ENCODE measurements at places on chromosomes 13 and 19. TPM values are rescaled to one million over a fixed set of nuclear protein-coding genes. Genes with fewer than 3 reads are reported as not detected.

GRCh38 chr13:86665842-86666241, 866.6 kb upstream of the SLITRK6 start:
- DNase-seq = no peak

- no peak for DNase-seq
Observed at GRCh38 chr13:34993470-34993869, 51.4 kb downstream of the NBEA start.

DNA sequence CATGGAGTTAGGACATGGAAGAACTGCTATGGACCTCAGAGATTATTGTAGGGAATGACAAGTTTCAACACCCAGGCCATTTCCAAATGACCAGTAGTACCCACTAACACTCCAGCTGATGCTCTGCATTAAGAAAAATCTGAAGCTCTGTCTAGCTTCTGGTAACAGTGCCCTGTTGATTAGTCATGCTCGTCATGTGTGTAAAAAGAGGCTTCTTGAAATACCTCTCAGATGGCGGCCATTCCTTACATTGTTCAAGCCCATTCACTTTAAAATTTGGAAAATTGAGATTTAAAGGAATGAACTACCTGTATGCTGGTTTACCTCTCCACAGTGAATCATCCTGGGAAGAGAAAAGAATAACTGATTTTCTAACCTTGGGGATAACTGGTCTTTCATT, 527.9 kb upstream of the ARGLU1 start:
- no peak for DNase-seq

DNA sequence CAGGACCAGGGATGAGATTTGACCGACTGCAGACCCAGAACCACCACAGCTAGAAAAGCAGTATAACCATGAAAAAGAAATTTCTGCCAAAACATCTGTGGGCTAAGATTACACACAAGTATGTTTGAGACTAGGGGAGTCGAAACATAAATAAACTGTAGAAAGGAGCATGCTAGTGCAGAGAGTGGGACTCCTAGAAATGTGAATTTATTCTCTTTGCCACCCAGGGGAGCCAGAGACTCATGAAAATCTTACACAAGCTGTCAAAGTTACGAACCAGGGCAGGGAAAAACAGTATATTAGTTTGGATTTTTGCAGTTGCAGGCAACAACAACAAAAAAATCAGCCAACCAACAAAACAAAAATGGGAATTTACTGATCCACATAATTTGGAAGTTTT, 12.3 kb upstream of the HSPH1 start:
- DNase-seq = no peak

- no peak for DNase-seq
Observed at GRCh38 chr13:26515721-26516120, 41.8 kb upstream of the WASF3 start.

DNA sequence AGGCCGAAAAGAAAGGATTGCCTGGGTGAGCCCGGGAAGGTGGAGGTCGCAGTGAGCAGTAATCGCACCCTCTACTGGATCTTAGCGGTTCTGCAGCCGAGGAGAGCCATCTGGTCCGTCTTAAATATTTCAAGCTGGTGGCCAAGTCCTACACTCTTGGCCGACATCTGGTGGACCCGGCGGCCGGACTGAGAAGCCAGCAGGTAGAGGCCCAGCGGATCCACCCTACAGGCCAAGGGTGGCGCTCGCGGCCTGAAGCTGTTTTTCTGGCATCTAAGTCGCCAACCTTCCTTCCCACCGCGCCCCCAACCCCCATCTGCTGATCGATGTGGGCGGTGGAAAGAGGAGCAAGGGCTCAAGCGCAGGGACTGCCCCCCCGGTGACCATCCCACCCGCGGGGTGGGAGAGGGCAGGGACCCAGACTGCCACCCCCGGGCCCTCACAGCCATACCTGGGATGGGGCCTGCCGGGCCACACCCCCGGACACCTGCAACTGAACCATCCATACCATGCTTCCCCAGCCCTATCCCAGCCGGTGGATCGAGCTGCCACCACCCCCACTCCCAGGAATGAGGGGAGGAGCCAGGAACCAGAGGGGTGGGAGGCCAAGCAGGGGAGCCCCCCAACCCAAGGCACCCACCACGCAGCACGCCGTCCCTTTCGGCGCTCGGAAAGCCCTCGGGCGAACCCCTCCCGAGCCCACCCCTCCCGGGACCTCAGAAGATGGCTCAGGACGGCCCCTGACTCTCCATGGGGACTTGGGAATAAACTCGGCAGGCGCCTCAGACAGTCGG, 46.3 kb upstream of the ZNF730 start:
- DNase-seq = no peak

DNA sequence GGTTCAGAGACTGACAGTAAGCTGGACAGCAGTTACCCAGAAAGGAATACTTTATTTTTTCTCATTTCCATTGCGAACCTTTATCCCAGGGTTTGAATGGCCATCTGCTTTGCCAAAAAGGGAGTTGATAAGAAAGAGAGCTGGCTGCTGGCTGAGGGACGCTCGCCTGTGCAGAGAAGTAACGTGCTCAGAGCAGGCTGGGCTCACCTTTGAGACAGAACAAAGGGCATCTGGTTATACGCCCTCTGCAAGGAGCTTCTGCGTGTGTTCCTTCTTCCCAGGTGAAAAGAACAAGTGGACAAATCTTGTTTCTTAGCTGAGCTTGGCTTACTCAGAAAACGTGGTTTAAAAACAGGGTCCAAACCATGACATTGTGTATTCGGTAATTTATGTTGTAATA, 47.4 kb downstream of the EFNB2 start:
- DNase-seq = no peak

- no peak for DNase-seq
Observed at GRCh38 chr13:112790735-112791641, 101.2 kb downstream of the ATP11A start.

DNA sequence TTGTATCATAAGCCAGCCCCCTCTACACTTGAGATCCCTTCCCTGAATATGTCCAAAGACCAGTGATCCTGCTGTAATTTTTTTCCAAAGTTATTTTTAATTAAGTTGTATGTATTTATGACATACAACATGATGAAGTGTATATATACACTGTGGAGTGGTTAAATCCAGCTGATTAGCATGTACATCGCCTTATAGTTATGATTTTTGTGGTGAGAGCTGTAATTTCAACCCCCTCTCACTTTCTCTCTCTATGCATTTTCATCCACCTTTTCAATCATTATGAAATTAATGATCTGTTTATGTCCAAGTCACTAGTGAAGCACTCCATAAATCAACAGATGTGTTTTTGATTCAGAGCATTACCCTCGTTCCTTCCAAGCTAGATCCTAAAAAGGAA, 85.3 kb downstream of the KCTD12 start:
- DNase-seq = no peak

- no peak for DNase-seq
Observed at GRCh38 chr19:16587833-16588823, 15.9 kb upstream of the SLC35E1 start.

GRCh38 chr19:3679581-3679980, 20.7 kb downstream of the PIP5K1C start:
- DNase-seq = no peak

DNA sequence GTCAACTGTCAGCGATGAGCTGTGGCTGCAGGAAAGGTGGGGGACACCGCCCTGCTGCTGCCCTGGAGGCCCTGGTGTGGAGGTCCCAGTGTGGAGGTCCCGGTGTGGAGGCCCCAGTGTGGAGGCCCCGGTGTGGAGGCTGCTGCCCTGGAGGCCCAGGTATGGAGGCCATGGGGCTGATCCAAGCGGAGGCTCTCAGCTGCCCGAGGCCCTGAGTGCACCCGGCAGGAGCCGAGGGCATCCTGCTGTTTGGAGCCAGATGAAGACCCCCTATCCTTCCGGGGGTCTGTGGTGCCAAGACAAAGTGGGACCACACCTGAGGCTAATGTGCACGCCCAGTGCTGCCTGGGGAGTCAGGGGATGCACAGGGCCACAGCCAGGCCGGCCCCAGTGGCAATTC, 210.4 kb upstream of the SOX1 start:
- DNase-seq = no peak

DNA sequence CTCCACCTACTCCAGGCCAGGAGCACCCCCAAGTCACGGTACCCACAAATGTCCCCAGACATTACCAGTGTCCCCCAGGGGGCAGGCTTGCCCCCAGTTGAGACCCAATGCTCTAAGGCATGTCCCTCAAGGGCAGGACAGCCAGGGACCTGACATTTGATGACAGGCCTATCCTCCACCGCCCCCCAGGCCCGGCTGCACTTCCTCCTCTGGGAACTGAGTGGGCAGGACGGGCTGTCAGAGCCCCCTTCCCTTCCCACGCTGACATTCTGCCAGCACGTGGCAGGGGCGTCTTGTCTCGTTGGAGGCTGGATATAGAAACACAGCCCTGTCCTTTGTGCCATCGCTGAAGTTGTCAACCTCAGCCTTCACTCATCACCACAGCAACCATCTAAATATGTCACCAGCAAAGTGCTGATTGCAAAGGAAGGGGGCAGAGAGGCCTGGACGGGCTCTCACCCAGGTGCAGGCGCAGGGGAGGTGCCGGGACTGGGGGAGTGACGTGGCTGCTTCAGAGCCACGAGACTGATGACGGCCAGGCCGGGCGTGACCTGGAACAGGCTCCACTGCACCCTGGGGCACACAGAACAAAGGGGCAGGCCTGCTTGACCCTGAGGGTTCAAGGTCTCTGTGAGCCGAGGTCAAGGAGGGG, 38.4 kb downstream of the GNG7 start:
- no peak for DNase-seq

DNA sequence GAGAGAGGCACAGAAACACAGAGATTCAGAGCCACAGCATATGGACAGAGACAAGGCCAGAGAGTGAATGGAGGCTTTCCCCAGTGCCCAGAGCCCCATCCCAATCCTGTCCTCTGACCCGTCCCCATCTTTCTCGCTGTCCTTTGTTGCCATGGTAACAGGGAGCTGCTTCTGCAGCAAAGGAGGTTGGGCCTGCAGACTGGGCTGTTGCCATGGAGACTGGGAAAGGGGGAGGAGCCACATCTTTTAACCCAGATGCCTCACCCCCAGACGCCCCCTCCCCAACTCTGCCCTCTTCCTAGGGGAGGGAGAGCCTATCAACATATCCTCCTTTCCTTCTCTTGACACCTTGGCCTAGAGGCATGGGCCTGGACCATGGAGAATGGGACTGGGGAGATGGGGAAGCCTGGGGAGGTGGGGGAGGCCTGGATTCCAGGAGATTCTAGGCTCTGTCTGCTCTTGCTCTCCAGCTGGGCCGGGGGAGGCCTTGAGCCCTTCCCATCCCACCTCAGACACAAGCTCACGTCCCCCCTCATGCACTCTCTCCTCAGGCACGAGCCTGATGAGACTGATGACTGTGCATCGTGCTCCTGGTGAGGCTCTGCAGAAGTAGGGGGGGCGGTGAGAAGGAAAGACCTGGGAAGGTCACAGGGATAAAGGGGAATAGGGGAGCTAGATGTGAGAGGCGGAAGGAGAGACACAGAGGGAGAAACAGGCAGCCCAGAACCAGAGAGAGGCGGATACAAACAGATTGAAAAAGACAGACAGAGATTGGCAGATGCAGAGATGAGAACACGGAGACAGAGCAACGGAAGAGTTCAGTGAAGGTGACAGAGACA, 2.1 kb upstream of the ATP1A3 start:
- DNase-seq = peak; percentile 14

DNA sequence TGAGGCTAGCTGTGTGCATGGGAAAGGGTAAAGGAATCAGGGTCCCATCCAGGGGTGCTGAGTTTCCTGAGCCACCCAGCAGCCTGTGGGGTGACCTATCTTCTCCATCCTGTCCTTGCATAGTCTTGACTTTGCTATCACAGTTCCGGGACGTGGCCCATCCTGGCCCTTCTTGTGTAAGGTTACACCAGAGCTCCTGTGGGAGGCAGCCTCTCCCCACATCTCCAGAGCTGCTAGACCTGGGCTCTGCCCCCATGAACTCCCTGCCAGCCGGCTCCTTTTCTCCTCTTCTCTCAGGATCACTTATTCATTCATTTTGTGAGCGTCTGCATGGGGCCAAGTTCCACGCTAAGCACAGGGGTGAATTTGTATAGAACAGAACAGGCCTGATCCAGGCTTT, 238.9 kb downstream of the TSHZ3 start:
- no peak for DNase-seq

GRCh38 chr19:45852145-45852750, 10.7 kb downstream of the SYMPK start:
- no peak for DNase-seq

GRCh38 chr13:113883921-113884804, 20.3 kb upstream of the GAS6 start:
- DNase-seq = no peak

DNA sequence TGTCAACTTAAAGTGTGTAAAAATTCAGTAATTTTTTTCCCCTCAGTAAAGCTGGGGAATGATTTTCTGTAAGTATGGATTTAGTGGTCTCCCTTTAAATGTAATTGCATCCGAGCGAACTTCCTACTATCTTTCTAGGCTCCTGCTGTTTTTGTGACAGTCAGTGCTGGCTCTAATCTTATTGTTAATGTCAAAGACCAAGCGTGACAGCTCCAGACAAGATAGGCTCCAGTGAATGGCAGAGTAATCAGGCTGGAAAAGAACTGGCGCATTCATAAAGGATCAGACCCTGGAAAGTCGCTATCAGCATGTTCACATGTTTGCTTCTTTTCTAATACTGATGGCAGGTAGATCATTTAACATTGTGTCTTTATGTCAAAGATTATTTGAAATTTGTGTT, 908.0 kb upstream of the ATXN8OS start:
- no peak for DNase-seq

C1QTNF9B gene
- 0.49 TPM for polyA plus RNA-seq

PLVAP gene
- 289 TPM for polyA plus RNA-seq

WDR88 gene
- polyA plus RNA-seq = not detected

KLK11 gene
- 0.15 TPM for polyA plus RNA-seq

PDE4A gene
- 18.6 TPM for polyA plus RNA-seq

PEG3 gene
- polyA plus RNA-seq = 9.7 TPM

KIR3DL1 gene
- polyA plus RNA-seq = not detected

WIZ gene
- polyA plus RNA-seq = 42.5 TPM

Measured in urinary bladder (tissue), 4 donors.